ENCODE measurements at places on chromosomes 3 and 15.

GRCh38 chr15:67826717-67827561 lies 1.6 kb downstream of the SKOR1 start:
- no peak for DNase-seq

DNA sequence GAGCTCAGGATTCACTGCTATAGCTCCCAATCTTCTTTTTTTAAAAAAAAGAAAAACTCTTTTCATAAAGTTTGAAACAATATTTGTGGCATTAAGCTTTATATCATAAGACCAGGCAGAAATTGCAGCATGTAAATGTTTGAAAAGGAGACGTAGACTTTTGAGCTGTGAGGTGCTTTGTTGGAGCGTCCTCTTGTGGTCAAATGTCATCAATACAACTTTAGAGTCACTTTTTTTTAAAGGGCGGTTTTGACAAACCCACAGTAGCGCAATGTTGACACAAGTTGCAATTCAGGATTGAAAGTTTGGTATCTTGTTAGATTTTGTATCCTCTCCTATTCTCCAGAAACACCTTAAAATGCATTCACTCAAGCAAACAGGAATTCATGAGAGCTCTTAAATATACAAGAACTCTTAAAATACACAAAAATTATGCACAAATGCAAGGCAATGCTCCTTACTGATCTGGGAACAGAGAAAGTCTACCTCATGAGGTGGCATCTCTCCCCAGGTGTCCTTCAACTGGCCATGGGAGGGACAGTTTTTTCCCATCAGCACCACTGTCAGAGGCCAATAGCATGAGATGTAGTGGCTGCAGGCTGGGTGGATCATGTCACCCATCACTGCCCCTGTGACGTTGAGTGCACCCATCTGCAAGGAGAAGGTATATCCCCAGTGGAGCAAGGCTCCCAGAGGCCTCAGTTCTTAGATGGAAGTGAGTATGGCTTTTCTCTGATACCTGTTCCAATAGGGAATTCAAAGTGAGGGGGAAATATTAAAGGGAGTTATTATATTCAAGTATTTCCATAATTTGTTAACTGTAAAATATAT lies 70.7 kb downstream of the ANXA2 start:
- DNase-seq, result no peak

DNA sequence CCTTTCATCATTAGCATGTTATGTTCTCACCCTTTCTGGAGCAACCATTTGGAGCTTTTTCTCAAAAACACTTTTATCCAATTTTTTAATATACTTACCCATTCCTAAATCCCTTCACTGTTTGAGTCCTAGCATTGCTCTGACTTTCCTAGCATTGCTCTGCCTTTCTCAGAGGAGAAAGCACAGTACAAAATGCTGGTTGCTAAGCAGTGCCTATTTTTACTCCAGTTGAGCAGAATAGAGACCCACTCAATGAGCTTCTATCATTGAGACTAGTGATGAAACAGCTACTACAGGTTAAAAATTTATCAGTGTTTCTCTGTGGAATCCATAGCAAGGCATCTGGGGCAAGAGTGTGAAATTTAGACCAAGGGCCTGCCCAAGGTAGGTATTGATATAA lies 21.8 kb upstream of the IL1RAP start:
- no peak for DNase-seq

GRCh38 chr3:120688121-120688520 lies 6.1 kb upstream of the HGD start:
- DNase-seq, result no peak

GRCh38 chr3:52034212-52034611 lies 22.2 kb downstream of the DUSP7 start:
- DNase-seq, result no peak

DNA sequence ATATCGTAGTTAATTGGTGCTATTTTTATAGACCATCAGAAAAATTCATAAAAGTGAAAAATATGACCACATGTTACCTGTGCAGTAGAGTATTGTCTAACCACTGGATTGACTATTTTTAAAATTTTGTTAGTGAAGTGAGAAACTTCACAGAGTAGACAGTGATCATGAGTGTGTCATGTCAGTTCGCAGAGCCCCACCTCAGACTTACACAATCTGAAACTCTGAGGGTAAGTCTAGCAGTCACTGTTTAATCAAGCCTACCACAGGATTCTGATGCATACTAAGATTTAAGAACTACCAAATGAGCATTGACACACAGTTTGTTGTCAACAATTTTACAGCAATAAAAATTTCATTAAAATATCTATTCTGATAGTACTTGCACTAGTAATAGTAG lies 552.9 kb upstream of the SUCLG2 start:
- DNase-seq, result no peak

DNA sequence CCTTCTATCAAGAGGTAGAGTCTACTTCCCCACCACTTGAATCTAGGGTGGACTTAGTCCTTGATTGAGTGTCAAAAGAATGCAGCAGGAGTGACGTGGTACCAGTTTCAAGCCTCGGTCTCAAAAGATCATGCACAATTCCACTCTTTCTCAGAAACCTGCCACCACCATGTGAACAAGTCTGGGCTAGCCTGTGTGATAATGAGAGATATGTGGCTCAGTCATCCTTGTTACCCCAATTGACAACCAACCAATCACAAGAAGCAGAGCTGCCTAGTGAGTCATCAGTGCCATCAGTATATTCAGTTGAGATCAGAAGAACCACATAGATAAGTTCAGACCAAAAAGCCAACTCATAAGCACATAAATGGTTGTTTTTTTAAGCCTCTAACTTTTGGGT lies 374.5 kb downstream of the IL20RB start:
- no peak for DNase-seq

GRCh38 chr3:130854208-130854864 lies 39.5 kb upstream of the ATP2C1 start:
- no peak for DNase-seq

GRCh38 chr3:156795890-156796481 lies 30.2 kb upstream of the LEKR1 start:
- no peak for DNase-seq

- DNase-seq, result no peak
These were observed 7.5 kb downstream of the MPI start for GRCh38 chr15:74897300-74897701.

DNA sequence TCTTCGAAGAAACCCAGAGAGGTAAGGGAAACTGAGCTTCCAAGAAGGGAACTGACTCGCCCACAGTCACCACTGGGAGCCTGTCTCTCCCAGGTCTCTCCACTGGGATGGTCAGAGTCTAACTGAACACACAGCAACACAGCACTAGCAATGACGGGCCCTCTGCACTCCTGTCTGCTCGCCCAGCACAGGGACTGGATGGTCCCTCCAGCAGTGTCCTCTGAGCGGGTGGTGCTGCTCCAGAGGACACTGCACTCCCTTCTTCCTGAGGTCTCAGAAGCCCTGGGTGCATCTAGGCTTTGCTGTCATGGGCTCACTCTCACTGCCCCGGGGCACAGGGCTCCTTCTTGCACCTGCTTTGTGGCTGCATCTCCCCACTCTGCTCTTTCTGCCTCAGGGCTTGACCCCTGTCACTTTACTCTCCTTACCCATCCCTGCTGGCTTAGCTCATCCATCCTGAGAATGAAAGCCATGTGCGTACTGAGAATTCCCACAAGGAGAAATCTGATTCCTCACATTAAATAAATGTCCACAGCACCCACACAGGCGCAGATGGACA lies 356.6 kb downstream of the GABRG3 start:
- no peak for DNase-seq

GRCh38 chr3:193851941-193852674 lies 259.1 kb downstream of the OPA1 start:
- no peak for DNase-seq

- DNase-seq, result no peak
These were observed 15.0 kb upstream of the VPS8 start for GRCh38 chr3:184796954-184797353.

DNA sequence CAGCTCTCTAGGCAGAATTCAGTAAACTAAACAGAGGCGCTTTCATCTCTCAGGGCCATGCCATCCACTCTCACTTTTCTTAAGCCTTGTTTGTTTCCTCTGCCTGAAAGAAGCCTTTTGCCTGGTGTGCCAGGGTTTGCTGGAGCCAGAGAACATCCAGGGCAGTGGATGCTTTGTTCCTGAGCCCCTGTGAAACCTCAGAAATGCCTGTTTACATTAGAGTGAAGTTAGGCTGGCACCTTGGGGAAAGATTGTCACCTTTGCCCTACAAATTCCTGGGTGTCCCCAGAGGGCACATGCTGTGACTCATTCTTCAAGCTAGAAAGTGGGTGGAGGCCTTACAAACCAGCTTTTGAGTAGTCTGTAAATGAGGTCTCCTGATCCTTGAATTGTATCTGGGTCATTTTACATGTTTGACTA lies 10.7 kb upstream of the TRAK1 start:
- no peak for DNase-seq

GRCh38 chr3:45832699-45833098 lies 9.2 kb downstream of the LZTFL1 start:
- DNase-seq, result no peak

GRCh38 chr3:62332835-62333244 lies 40.5 kb downstream of the FEZF2 start:
- no peak for DNase-seq

DNA sequence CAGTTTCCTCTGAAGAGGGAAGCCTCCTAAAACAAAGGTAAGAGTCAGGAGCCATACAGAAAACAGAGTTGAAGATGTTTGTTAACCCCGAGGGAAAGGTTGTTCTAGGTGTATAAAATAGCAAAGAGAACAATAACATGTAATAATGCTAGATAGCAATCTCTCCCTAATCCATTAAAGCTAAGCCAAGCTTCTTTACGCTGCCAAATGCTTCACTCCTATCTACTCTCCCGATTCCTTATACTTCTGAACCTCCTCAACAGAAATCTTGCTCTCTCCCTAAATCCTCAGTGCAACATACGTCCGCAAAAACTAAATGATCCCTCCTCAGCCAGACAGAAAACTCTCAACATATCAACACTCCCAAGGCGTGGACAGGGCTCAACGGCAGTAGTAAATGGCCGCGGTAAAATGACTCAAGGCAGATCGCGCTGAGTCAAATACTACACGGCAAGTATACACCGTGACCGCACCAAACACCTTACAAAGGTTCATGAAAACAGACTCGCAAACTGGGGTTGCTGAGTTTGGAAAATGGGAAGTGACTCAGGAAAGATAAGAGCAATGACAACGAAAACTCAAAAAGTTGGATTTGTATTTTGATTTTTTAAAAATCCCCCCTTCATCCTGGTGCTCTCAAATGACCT lies 682 bp downstream of the CLDND1 start:
- no peak for DNase-seq

DNA sequence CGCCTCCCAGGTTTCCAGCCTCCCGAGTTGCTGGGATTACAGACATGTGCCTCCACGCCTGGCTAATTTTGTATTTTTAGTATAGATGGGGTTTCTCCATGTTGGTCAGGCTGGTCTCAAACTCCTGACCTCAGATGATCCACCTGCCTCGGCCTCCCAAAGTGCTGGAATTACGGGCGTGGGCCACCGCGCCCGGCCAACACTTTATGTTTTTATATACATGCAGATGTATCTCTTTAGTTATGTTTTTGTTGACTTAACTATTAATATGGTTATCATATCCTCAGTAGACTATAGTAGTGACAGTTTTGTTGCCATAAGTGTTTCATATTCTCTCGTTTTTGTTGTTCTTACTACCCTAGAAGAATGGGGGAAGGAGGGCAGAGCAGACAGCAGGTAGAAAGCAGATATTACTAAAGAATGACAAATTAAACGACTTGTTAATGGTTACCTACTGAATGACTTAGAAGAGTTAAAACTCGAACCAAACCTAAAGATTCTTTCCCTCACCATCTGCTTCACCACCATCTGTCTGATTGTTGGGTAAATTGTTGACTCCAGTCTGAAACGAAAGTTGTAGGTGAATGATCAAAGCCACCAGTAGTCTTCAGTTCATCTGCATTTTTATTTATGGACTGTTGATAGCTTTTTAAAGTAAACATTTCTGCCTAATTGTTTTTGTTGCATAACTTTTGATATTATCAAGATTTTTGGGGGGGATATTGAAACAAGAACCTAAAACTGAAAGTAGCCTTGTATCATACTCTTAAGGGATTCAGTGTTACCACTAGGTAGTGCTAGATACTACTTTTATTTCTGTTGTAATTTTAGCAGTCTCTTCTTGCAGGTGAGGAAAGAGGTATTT lies 89.3 kb downstream of the RASA2 start:
- no peak for DNase-seq

GRCh38 chr15:76197703-76198455 lies 113.4 kb downstream of the ETFA start:
- no peak for DNase-seq

DNA sequence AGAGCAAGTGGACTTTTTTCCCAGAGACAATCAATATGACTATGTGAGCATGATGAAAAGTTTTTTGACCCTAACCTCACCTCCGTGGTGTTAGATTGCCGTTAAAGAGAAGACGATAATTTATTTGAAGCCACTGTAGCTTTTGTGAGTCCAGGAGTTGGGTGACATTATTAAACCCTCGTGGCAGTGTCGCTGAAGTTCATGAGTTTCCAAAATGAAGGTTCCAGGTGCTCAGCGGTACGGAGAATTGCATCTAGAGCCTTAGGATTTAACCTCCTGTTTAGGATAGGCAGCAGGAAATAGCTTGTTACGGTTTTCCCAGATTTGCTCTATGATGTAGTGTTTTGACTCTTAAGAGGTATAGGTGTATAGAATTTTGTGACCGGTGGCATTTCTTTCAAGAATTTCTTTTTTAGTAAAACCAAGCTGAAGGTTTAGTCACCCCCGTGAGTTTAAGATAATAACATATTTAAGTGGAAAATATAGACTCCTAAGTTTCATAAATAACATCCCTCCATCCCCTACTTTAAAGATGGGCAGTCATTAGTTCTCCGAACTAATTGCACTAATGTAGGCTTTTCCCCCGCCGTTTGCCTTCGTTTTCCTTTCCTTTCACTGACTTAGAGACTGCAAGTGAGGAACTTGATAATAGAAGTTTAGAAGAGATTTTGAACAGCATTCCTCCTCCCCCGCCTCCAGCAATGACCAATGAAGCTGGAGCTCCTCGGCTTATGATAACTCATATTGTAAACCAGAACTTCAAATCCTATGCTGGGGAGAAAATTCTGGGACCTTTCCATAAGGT lies 2.0 kb downstream of the SMC4 start:
- DNase-seq, result no peak
